Stimulated activated CD4-positive, alpha-beta T cell treated with anti-CD3 and anti-CD28 coated beads, Interleukin-4, amount 100 ng/mL, for 24 hours (primary cell): ENCODE measurements at places on chromosomes 2 and 18.

DNA sequence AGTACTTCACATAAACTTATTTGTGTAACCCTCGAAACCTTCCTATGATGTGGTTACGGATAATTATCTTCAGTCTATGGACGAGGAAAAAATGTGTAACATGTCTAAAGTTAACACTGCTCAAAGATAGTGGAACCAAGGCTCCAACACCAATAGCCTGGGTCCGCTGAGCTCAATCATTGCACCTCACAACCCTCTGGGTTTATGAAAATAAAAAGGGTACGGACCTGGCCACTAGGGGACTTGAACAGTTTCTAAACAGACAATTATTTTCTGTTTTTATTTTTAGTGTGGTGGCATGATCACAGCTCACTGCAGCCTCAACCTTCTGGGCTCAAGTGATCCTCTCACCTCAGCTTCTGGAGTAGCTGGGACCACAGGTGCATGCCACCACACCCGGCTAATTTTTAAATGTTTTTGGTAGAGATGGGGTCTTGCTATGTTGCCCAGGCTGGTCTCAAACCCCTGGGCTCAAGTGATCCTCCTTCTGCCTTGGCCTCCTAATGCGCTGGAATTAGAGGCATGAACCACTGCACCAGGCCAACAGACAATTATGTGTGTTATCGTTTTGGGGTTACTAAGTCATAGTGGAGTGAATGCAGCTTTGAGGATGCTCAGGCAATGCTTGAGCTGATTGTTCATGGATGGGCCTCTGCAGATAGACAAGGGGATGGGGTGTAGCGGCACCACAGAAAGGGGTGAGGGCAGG lies 10.1 kb downstream of the CASP8 start:
- no peak for DNase-seq

DNA sequence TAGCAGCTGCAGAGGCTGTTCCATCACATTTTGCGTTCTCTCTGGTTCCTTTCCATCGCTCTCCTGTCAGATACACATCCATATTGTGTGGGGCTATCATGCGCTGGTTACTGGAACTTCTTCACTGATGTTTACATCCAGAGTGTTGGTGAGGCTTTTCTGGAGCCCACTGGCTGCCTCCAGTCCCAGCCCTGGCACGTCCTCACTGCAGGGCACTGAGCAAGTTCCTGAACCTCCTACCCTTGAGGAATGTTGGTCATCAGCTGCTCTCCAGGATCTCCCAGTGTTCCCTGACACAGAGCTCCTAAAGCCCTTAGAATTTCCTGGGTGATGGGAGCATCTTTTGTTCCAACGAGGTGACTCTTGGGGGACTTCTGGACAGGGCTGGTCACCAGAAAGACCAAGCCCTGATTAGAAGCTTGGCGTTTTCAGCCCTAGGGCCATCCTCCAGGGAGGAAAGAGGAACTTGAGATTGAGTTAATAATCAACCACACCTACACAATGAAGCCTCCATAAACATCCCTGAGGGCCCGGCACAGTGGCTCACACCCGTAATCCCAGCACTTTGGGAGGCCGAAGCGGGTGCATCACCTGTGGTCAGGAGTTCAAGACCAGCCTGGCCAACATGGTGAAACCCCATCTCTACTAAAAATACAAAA lies 81.3 kb downstream of the TFCP2L1 start:
- DNase-seq = no peak

DNA sequence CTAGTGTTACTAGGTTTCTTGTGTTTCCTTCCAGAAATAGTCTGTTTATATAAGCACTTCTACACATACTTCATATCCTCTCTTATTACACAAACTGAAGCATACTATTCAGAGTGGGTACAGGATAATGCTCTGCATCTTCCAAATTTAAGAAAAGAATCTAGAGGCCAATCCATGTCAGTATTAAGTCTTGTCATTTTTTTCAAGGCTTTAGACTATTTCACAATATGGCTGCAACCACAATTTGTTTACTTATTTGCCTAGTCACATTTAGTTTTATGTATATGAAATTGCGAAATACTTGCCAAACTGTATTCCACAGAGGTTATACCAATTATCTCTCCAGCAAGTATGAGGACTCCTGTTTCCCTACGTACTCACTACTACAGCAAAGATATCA lies 27.9 kb downstream of the IWS1 start:
- DNase-seq = no peak

GRCh38 chr18:13892098-13892497 lies 23.2 kb downstream of the MC2R start:
- DNase-seq = no peak

- DNase-seq = no peak
Observed at GRCh38 chr18:35289293-35289692, 736 bp downstream of the ZSCAN30 start.

DNA sequence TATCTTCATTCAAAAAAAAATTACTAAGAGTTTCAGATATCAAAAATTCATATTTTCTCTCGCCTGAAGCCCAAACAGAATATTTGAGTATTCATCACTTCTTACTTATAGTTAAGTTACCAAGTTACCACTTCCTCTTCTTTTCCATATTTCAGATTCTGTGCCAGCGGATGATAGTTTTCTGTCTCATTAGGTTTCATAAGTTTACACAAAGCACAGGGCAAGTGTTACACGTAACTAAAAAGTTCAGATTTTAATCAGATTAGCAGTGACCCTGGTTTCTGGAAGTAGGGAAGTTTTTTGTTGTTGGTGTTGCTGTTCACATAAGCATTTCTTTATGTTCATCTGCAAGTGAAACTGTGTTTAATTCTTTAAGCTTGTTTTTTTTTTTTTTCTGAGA lies 10.2 kb downstream of the AFTPH start:
- no peak for DNase-seq

- no peak for DNase-seq
Observed at GRCh38 chr2:160568856-160569255, 75.2 kb upstream of the RBMS1 start.

DNA sequence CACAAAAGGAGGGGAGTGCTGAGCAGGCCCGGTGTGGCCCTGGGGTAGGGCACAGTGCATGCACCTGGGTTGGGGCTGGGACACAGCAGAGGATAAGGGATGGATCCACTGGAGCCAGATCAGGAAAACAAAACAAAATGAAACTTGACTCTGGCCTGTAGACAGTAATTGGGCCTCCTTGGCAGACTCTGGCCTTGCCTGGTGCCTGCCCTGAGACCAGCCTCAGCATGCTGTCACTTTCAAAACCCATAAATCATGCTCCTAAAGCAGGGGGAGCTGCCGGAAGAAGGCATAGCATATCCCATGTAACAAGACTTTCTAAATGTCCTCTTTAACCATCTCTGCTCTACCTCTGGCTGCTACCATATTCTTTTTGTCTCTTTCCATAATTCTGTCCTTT lies 61.1 kb upstream of the IGFBP5 start:
- DNase-seq = no peak

DNA sequence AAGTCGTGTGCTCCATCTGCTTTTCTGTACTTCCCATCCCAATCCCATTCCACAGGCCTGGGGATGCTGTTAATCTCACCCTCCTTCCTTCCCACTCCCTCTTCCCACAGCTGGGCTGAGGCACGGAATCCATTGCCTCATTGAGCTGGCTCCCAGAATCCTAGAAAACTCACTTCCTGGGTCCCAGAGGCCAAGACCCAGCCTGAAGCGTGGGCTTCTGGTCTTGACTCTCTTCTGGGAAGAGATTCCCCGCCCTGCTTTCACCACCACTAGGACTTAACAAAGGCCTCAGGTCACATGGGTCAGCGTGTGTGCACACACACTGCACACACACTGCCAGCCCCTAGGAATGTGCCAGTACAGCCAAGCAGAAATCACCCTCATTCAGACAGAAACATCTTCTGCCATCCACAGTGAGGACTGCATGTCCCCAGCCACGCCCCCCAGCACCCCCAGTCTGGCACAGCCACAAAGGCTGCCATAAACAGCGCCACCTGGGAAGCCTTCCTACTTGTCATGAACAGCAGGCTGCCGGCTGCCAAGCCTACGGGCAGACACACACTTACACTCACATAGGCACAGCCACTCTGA lies 165.8 kb downstream of the TNS1 start:
- DNase-seq = no peak

DNA sequence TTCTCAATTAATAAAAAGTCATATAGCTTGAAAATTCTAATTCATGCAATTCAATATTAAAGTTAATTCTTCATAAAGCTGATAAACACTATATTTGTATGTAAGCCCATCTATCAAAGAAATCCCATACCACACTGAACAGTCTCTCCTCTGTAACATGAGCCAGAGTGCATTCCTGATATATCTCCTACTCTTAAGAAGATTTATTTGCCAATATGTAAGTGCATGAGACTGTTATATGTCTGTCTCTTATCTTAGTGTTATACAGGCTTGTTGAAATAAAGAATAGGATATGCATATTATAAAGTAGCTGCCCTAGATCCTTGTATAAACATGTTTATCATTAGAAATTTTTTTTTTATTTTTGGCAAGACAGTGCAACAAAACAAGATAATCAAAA lies 40.4 kb upstream of the TTC32 start:
- no peak for DNase-seq

DNA sequence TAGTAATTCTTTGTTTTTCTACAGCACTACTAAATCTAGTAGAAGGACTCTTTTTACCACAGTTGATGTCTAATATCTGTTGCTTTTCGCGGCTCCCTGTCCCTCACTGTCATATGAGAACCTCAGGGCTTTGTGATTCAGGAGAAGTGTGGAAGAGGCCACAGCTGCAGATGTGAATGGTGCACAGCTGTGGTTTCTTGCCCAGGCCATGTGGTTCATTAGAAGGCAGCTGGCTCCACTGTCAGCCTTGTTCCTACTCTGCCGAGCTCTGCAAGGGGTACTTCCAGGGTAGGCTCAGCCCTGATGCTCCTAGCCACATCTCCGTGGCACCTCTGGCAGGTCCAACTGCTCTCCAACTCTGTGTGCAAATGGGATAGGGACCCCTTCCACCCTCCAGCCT lies 83.9 kb downstream of the APOB start:
- DNase-seq = no peak

- no peak for DNase-seq
Observed at GRCh38 chr18:60982928-60983327, 350.3 kb upstream of the CDH20 start.

DNA sequence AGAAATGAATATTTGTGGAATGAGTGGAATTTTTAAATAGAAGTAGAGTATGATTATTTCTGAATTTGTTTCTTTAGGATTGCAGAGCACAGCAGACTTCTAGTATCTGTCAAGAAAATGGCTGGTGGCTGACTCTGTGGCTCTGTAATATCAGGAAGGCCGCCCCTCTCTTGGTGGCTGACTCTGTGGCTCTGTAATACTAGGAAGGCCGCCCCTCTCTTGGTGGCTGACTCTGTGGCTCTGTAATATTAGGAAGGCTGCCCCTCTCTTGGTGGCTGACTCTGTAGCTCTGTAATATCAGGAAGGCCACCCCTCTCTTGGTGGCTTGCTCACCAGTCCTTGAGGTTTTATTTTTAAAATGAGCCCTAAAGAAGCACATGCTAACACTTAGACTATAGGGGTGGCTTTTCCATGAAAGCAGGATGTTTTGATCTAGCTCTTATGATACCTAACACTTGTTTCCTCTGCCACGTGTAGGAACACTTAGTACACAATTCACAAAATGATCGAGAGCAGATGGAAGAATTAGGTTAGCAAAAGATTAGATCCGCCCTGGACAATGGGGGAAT lies 85.1 kb upstream of the TTC39C start:
- DNase-seq = no peak

DNA sequence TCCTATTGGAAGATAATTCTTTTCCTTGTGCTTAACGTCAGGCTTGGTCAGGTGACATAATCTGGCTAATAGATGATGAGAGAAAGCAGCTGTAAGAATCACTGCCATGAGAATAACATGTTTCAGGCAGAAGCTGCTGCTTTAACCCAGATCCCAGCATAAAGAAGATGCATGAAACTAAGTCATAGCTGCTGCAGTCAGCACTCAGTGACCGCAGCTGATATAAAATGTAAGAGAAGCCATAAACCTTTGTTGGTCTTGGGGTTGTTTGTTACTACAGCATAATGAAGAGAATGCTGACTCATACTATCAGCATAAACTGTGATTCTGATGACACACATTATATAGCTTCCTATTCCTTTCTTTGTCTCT lies 274.3 kb upstream of the TRIB2 start:
- no peak for DNase-seq

DNA sequence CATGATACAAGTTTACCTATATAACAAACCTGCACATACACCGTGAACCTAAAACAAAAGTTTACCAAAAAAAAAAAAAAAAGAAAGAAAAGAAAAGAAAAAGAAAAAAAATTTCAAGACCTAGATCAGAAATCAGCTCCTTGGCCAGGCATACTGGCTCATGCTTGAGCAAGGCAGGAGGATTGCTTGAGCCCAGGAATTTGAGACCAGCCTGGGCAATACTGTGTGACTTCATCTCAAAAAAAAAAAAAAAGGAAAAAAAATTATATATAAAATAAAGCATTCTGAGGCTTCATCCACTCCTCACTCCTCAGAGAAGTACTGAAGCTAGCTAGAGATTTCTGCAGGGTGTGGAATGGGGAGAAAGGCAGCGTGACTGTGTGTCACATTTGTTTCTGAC lies 11.8 kb upstream of the PROC start:
- no peak for DNase-seq

GRCh38 chr2:238476258-238476657 lies 49.5 kb downstream of the ASB1 start:
- DNase-seq = no peak

DNA sequence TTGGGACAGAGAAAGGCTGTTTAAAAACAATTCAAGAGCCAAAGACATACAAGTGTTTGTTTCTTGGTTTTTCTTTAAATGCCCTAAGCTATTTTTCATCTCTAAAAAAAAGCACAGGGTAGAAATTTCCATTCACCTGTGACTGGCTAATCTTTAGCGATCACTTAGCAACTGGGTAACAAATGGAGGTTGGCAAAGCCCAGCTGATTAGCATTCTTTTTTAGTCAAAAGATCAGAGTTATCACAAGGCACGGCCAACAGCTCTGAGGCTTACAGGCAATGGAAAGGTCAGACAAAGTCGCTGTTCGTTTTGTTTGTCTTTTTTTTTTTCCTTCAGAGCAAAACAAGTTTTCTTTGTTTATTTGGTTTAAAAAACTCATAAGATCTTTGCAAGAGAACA lies 29.0 kb upstream of the TTR start:
- DNase-seq = no peak

GRCh38 chr18:44227501-44227900 lies 453.2 kb upstream of the SETBP1 start:
- no peak for DNase-seq

DNA sequence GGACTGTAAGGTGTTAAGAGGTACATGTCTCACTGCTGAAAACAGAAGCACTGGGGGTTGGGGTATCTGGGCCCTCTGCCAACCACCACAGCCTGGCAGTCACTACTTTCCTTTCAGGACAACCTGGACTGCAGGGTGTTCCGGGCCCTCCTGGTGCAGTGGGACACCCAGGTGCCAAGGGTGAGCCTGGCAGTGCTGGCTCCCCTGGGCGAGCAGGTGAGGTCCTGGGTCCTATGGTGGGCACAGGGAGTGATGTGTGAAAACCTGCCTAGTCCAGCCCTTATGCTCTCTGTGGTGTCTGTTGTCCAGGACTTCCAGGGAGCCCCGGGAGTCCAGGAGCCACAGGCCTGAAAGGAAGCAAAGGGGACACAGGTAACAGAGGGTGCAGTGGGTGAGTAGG lies 40.0 kb downstream of the MARCO start:
- no peak for DNase-seq

- no peak for DNase-seq
Observed at GRCh38 chr2:54767921-54768320, 44.5 kb downstream of the EML6 start.

GRCh38 chr2:197615016-197615652 lies 60.3 kb downstream of the RFTN2 start:
- no peak for DNase-seq

- no peak for DNase-seq
Observed at GRCh38 chr2:10892796-10893350, 18.9 kb upstream of the KCNF1 start.

GRCh38 chr18:69574401-69574800 lies 173.7 kb downstream of the DOK6 start:
- no peak for DNase-seq
